Activated effector memory CD4-positive, alpha-beta T cell treated with anti-CD3 and anti-CD28 coated beads, Interleukin-2, amount 50 U/mL, for 16 hours (primary cell): ENCODE measurements at places on chromosomes 5 and 9.
A peak's percentile ranks its signal among the peaks of the same experiment; 100 is the strongest.

- no peak for DNase-seq
These were observed 1.1 kb upstream of the G3BP1 start for GRCh38 chr5:151770383-151771258.

- no peak for DNase-seq
These were observed 219.6 kb downstream of the CTNND2 start for GRCh38 chr5:11684607-11685006.

DNA sequence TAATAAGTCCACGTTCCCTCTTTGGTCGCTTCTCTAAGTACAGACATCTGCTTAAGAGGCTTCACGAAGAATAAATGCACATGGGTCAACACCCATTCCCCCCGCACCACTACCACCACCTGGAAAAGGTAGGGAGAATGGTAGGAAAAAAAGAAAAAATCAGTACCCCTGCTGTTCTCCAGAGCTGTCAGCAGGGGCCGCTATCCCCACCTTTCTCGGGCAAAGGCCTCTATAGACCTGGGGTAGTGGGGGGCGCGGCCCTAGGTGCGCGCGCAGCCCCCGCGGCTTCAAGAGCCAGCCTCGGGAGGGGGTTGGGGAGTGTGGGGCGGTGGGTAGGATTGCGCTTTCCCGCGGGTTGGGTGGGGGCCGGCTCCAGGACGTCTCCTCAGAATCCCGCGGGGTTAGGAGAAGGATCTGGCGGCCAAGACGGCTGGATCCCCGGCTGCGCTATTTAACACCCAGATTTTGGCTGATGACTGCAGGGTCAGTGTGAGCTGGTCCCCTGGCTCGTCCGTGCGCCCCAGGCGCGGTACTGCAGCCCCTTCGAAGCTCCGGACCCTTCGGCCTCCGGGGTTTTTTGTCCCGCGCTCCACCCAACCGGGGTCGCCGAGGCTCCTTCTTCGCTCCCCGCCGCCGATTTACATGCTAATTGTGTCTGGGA is 1.6 kb upstream of the SEMA6A start:
- DNase-seq = peak; percentile 66

- DNase-seq = no peak
These were observed at the start of gene PCDHA1 for GRCh38 chr5:140785905-140786686. Gene PCDHA1 (plus strand): TSS chr5:140786140.

- no peak for DNase-seq
These were observed 107.2 kb upstream of the NFIL3 start for GRCh38 chr9:91530829-91531228.

GRCh38 chr5:14405267-14405666 is 176.3 kb upstream of the OTULINL start:
- DNase-seq = no peak

- no peak for DNase-seq
These were observed 135.5 kb downstream of the FBN2 start for GRCh38 chr5:128402506-128402905.

GRCh38 chr5:139668064-139668880 is 20.1 kb downstream of the CXXC5 start:
- DNase-seq = peak; percentile 82

GRCh38 chr9:85212209-85212608 is 529.5 kb downstream of the AGTPBP1 start:
- DNase-seq = no peak

DNA sequence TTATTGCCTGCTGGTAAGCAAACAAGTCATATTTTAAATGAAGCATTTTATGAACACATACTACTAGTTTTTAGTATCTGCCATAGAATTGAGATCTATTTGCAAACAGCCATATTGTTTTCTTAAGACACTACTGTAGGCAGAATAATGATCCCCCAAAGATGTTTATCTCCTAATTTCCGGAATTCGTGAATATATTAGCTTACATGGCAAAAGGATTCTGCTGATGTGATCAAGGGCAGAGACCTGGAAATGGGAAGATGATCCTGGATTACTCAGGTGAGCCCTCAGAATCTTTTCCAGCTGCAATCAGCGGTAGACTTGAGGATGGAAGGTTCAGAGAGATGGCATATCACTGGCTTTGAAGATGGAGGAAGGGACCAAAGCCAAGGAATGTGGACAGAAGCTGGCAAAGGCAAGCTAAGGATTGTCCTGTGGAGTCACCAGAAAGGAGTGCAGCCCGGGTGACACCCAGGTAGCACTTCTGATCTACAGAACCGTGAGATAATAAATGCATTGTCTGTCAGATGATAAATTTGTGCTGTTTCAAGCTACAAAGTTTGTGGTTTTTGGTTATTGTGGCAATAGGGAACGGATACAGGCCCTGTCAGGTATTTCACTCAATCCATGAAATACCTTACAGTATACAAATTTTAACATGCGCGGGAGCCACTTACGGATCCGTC is 1.0 kb upstream of the ERCC6L2 start:
- no peak for DNase-seq

- no peak for DNase-seq
These were observed 166.7 kb downstream of the GAPVD1 start for GRCh38 chr9:125428060-125428901.

DNA sequence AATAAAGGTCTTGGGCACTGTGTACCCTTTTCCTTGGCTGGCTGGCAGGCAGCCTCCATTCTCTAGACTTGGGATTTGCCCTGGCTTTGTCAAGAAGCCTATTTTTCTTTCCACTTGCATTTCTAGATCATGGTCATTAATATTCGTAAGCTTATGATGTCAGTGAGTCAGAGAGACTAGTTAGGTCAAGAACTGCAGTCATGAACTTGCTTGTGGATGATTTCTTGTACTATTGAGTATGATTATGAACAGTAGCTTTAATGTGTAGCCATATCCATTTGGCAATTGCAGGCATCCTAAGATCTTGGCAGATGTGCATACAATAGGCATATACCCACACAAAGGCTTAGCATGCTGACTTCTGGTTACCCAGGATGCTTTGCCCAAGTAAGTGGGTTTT is 186.8 kb upstream of the CLINT1 start:
- no peak for DNase-seq

DNA sequence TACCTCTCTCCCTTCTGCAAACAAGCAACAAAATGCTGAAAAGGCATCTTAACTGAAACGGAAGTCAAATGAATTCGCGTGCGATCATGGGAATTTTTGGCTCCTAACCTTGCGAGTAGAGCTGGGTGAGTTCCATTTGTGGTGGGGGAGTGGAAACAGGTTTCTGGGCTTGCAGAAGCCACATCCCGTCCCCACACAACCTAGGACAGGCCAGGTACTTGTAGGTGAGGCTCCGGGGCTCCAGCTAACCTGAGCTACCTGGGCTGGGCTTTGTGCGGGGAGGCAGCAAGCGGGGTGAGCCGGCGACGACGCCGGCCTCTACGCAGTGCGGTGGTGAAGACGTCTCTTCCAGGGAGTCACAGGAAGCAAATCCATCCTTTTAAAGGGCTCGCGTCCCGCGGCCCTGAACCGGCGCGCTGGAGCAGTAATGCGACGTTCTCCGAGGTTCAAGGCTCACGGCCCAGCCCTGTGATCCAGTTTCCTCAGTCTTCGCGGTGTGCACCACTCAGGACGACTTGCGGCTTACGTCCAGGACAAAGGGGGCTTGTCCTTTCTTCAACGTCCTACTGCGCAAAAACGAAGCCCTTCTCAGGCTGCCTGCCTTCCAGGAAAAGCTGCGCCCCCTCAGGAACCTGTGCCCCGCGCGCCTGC is 567 bp upstream of the SPIN1 start:
- peak; percentile 76 for DNase-seq

GRCh38 chr9:33676746-33677505 is 118.4 kb upstream of the PRSS3 start:
- DNase-seq = peak; percentile 68

DNA sequence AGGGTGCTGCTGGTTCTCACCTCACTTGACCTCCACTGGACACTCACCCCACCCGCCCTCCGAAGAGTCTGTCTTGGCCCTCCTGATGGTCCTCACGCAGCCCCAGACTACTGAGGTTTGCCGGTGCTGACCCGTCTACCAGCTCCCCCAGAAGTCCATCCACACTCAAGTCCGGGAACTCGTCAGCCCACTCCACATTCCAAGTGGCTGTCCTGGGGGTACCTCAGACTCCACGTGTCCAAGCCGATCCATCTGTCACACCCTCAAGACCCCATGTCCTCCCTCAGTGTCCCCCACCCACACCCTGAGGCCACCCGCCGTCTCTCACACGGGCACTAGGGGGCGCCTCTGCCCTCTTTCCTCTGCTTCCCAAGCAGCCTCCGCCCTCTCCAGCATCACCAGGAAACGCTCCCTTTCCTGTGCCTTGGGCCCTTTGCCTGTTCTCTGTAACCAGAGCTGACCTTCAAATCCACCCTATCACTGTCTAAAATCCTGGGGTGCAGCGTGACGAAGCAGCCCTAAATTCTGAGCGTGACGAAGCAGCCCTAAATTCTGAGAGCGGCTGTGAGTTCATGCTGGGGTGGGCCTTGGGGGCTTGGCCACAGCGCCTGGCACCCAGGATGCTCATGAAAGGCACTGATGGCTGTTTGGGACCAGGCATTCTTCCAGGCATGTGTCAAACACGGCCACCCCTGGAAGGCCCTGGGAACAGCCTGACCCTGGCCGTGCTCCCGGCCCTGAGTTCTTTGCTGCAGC is 95.7 kb downstream of the KCNT1 start:
- peak; percentile 75 for DNase-seq

GRCh38 chr5:147819261-147819770 is 12.2 kb downstream of the SPINK1 start:
- DNase-seq = no peak

DNA sequence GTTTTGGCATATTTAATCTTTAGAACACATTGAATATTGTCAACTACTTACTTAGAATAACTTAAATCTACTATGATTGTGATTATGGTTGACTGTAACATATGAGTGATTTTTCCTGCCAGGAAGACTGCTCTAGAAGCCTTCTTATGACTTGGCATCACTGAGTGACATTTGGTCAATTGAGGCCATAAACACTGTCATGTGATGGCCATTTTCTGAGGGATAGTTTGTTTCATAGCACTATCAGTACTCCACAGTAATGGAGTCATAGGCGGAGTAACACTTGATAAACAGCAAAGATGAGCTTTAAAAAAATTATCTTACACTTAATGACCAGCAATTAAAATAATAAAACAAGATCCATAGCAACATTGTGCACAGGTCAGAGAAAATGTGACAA is 31.0 kb downstream of the C9orf40 start:
- no peak for DNase-seq

- no peak for DNase-seq
These were observed 29.6 kb downstream of the DIMT1 start for GRCh38 chr5:62374090-62374489.

DNA sequence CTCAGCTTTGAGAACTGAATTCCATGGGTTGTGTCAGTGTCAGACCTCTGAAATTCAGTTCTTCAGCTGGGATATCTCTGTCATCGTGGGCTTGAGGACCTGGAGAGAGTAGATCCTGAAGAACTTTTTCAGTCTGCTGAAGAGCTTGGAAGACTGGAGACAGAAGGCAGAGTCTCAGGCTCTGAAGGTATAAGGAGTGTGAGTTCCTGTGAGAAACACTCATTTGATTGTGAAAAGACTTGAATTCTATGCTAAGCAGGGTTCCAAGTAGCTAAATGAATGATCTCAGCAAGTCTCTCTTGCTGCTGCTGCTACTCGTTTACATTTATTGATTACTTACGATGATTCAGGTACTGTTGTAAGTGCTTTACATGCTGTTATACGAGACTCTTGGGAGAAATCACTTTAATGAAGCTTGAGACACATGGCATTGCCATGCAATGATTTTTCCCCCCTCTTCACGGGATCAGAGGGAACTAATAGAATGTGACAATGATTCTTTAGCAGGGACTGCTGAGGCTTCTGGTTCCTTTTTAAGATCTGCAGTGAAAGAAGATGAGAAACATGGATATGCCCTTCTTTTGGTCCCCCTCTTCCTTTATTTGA is 63.8 kb downstream of the PTTG1 start:
- no peak for DNase-seq

DNA sequence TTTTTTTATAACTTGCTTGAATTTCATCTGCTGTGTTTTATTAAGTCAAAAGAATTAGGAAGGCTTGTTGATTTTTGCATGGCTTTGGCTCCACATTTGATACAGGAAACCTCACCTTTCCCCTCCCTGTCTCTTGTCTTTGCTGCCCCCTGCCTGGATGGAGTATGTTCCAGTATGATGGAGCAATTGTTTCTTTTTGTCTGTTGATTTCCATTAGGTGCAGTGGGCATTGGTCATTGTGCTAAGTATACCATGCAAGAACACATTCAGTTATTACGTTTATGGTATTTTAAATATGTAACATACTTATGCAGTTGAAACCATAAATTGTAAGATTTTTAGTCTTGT is 19.6 kb downstream of the TJP2 start:
- no peak for DNase-seq

DNA sequence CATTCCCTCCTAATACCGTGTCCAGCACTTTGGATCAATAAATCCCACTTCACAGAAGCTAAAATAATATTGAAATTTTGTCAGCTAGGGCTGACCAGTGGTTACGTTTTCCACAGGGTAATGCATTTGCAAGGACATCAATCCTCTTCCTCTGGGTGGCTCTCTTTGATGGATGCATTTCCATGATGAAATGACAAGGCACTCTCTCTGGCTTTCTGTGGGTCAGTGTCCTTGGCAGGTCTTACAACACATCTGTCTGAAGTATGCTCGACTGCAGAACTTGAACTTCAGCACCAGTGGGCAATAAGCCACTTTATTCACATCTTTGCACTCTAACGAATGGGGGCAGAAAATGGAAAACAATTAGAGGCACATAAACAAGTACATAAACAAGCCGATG is 330.1 kb downstream of the ADAMTS6 start:
- no peak for DNase-seq

- no peak for DNase-seq
These were observed 8.5 kb upstream of the RALGPS1 start for GRCh38 chr9:126906091-126906490.

- no peak for DNase-seq
These were observed 7.0 kb downstream of the ASS1 start for GRCh38 chr9:130451509-130452388.

- no peak for DNase-seq
These were observed 1.5 kb downstream of the C5 start for GRCh38 chr9:121048618-121049017.

DNA sequence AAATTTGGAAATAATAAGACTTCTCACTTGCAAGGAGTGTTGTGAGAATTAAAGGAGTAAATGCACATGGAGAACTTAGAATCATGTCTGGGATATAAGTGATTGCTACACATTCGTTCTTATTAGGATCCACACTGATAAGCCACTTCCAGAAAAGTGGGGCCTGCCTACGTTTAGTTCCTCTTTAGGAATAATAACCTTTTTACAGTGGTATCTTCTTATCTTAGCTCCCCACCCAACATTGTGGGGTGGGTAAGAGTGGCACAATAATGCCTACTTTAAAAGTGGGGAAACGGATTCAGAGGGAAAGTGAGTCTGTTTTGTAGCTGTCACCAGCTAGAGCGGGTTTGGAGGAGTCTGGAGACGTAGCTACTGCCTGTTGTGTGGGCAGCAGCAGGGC is 16.0 kb downstream of the DOCK2 start:
- no peak for DNase-seq
